ENCODE measurements at places on chromosomes 3 and 15. TPM values are rescaled to one million over a fixed set of nuclear protein-coding genes. Genes with fewer than 3 reads are reported as not detected.

Gene SH2D7
- total RNA-seq: not detected

Gene CACNA1D
- total RNA-seq: 35.7 TPM

Gene ITIH1
- total RNA-seq: 0.22 TPM

Gene MCTP2
- total RNA-seq: 21.1 TPM

Gene MAP6D1
- total RNA-seq: 1.5 TPM

- DNase-seq: no peak
Observed at GRCh38 chr15:56910801-56911200, 7.6 kb upstream of the TCF12 start.

DNA sequence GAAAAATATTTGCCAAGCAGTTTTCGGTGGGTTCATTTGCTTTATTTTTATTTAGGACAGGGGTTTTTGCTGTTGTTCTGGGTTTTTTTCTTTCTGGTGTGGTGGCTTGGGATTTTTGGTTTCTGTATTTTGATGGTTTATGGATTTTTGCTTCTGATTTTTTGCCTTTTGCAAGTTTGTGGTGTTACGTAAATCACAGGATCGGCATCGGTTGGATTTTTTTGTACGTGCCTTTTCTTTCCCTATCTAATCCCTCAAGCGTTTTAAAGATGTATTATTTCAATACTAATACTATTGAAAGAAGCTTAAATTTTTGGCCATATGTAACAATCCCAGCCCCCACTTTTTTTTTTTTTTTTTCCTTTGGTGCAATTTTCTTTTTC lies 782 bp upstream of the BCL6 start:
- no peak for DNase-seq

GRCh38 chr3:150784747-150785125 lies 21.8 kb upstream of the SIAH2 start:
- DNase-seq: no peak

DNA sequence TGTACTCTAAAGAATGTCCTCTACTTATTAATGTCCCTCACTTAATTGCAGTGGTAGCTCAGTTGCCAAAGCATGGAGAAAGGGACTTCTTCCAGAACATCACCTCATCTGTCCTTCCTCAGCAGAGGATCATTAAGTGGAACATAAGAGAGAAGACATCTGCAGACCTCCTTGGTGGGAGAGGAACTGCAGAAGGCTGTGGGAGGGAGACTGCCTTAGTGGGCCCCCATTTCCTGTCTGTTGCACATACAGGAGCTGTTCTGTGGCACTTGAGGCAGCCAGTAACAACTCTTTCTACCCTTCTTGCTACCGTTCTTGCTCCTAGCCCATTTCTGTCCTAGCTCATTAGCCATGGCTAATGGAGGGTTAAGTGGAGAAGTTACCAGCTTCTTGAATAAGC lies 33.6 kb downstream of the HPS3 start:
- DNase-seq: no peak

DNA sequence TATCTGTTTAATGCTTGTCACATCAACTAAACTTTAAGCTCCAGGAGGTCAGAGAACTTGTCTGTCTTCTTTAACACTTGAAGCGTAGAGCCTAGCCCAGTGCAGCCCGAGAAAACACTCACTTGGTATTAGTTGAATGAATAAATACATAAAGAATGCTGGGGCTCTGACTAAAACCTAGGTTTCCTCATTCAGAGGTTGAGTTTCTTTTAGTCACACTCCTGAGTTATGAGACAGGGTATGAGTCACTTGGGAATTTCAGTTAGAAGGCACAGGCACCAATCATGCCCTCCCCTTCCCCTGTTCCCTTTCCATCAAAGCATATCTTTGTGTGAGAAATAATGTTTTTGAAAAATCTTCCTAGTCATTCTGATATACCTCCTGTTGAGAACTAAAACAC lies 589.8 kb upstream of the DPPA4 start:
- DNase-seq: no peak

- no peak for DNase-seq
Observed at GRCh38 chr3:86282106-86282787, 708.7 kb downstream of the VGLL3 start.

DNA sequence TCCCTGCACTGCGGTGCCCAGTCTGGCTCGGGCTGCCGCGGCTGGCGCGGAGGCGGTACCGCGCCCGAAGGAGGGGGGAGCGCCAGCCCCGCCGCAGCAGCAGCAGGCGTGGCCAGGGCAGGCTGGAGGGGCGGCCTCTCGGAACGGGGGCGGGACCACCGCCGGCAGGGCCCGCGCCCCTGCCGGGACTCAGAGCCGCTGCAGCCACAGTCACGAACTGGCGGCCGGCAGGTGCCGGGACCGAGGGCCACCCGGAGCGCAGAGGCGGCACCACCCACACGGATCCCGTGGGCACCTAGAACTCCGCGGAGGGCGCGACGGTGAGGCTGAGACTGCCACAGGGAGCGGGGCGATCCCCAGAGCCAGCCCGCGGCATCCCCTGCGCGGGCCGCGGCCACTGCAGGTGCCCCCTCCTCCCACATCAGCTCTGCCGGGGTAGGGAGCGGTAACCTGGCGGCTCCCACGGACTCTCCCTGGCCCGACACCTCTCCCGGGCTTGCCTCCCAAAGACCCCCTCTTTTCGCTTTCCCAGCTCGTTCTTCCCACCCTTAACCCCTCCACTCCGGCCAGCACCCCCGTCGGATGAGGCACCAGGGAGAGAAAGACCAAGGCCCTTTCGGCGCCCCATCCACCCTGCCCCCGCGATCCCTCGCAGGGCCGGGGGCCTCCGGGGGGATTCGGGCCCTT lies at the start of gene VWA5B2:
VWA5B2 (plus strand) TSS at position 192 of the 687 bp plus-strand sequence. CDS start 944 bp downstream, outside the sequence.
- DNase-seq: peak; percentile 82

GRCh38 chr15:34084086-34084485 lies 17.6 kb downstream of the EMC7 start:
- no peak for DNase-seq

DNA sequence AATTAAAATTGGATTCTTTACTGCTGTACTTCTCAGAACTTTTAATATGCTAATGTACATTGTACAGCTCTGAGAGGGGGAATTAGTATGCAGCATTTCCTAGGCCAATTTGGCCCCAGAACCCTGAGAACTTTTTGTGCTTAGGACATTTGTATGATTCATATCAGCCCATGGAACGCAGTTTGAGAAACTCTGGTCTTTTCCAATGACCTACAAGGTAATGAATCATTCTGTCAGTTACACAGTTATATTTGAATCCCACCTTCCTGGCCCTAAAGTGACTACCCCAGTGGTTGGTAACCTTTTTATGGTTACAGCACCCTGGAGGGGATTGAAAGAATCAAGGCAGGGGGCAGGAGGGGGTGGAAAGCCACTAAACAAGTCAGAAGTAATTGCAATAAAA lies 25.6 kb upstream of the KBTBD12 start:
- DNase-seq: no peak

- no peak for DNase-seq
Observed at GRCh38 chr15:40325188-40325587, 1.7 kb downstream of the INAFM2 start.

DNA sequence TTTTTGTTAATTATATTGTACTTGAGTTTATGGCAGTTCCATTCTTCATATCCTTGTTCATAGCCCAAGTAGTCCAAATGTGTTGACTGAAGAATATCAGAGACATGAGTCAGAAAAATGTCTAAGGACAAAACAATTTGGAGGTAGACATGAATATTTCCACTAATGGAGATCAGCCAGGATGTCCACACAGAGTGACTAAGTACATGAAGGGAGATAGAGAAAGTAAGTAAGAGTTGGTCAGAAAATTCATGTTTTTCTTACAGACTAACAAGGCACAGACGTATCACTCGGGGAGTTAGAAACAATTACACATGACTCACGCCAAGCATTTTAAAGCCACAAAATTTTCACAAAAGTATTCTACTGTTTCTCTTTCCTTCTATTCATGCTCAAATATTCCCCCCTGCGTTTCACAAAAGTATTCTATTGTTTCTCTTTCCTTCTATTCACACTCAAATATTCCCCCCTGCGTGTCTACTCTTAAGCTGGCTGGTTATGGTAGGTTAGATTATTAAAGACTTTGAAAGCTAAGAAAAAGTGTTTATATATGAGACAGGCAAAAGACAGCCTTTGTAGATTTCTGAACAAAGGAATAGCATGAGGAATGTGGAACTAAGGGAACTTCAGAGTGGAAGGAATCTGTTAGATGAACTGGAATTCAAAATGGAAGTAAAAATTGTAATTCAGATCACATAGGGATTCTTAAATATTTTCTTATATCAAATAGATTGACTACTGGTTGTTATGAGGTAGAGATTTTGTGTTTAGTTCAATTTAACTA lies 648.7 kb upstream of the CCDC54 start:
- no peak for DNase-seq

- DNase-seq: no peak
Observed at GRCh38 chr3:51585197-51585596, 46.7 kb downstream of the RAD54L2 start.

- no peak for DNase-seq
Observed at GRCh38 chr3:38173834-38174418, 8.6 kb downstream of the OXSR1 start.

GRCh38 chr3:30680789-30681648 lies 74.6 kb downstream of the TGFBR2 start:
- DNase-seq: no peak

- DNase-seq: no peak
Observed at GRCh38 chr15:91530956-91531582, 322.4 kb upstream of the SLCO3A1 start.

DNA sequence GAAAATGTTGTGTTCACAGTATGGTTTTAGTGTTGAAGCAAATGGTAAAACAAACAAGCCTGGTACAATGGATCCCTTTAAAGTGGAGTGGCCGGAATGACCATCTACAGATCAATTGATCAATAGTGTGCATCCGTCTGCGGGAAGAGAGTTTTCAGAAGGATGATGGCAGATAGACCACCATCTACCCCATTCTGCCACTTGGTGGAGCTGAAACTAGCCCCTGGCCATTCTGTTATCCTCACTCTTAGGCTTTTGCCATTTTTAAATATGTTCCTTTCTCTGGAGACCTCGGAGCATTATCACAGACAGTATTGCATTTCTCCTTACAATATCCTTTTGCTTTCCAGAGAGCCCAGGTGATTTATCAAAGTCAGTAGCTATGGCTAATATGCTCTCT lies 258.9 kb upstream of the CFAP20DC start:
- no peak for DNase-seq

DNA sequence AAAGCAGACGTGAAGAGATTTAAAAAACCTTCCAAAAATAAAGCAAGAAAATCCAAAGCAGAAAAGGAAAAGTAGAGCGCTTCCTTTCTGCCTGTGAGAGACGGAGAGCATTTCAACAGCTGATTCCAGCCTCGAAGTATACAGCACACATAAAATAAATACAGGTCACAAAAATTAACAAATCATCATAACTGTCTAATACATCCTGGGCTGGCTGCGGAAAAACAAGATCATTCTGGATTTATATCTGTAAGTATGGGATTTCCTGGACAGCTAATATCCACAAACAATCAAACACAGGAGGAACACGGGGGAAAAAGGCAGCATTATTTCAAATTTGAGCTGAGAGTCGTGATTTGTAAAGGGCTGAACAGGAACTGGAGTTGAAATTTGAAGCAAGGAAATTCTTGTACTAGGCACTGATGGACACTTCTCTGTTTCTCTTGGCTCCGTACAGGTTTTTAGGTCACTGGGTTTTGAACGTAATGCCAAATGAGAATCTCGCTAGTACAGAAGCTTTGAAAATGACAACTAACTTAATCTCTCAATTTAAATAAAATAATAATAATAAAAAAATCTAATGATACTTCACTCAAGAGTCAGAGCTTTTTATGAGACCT lies 577.7 kb downstream of the FOXP1 start:
- DNase-seq: no peak

DNA sequence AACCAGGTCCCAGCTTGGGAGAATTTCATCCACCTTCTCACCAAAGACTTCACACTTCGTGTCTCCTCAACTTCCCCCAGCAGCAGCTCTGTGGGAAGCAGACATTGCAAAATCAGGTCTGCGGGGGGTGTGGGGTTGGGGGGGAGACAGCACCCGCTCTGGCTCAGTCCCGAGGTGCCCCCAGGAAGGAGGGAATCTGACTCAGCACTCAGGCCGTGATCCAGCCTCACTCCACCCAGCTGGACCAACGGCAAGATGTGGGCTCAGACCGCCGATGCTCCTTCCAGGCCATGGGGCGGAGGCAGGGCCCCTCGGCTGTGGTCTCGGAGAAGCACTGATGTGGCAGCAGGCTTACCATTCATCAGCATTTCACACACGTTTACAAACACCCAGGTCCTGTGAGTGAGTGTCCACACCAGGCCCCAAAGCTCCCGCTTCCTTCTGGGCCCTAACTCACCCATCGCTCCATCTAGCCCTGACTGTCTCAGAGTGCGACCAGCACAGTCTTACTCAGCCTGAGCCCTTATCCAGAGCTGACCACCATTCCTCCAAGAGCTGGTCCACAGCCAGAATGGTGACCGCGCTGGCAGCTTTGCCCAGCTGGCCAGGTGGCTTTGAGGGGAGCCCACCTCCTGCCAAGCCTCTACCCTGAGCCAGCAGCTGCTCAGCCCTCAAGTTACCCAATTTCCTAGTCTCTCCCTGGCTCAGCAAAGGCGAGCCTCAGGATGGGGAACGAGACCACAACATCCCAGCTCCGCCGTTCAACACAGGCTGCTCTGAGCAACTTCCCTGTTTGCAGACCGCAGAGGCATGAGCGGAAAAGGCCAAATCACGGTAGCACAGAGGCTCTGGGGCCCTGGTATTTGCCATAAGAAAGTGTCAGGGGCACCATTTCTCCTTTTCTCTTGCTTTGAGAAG lies 3.3 kb downstream of the STAB1 start:
- DNase-seq: no peak

DNA sequence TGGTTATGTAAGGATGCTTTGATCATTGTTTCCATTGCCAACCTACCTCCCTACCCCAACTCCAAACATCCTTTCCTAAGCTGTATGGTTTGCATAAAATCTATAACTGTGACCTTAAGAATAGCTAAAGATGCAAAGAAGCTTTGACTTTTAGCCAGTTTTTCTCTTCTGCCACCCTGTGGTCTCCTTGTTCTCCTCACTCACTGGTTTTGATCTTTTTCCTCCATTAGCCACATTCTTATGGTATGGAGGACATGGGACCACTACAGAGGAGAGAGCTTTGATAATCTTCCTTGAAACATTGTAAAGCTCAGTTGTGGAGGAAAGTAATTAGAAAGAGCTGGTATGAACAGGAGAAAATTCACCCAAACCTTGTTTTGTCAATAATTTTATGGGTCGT lies 115.9 kb downstream of the NEK11 start:
- DNase-seq: no peak

- DNase-seq: peak; percentile 76
Observed at GRCh38 chr3:43770426-43771103, 79.8 kb downstream of the ABHD5 start.

Data from kidney (tissue), 22 donors.